ENCODE measurements at places on chromosomes 6 and 20.

- DNase-seq, result no peak
Observed at GRCh38 chr6:10626154-10626741, 68.2 kb downstream of the C6orf52 start.

- no peak for DNase-seq
Observed at GRCh38 chr6:160895562-160895961, 96.0 kb upstream of the MAP3K4 start.

DNA sequence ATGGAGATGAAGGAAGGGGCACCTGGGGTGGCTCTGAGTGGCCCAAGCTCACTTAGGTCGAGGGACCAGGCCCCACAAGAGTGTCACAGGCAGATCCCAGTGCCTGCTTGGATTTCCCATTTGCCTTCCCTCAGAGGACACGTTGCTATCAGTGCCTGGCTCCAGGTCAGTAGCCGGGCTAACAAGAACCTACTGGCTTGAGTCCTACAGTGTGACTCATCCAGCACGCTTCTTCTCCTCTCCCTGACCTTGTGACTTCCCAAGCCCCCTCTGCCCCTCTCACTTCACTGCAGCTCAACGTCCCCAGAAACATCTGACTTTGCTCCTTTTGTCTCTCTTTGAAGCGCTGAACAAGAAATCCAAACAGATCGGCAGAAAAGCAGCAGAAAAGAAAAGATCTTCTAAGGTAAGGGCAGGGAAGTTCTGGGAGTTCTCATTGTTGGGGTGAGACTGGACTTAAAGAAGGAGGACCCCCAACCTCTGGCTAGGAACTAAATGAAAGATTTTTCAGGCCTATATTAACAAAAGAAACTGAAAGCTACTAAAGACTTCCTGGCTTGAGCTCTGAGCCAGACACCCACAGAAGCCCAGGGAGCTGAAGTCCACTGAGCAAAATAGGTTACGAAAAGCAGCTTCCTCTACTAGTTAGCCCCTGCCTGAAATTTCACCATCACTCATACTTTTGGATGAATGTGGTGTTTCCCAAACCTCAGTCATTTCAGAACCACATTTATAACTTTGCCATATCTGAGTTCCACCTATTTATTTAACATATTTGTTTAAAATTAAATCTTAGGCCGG is 21.5 kb downstream of the ASIP start:
- no peak for DNase-seq

DNA sequence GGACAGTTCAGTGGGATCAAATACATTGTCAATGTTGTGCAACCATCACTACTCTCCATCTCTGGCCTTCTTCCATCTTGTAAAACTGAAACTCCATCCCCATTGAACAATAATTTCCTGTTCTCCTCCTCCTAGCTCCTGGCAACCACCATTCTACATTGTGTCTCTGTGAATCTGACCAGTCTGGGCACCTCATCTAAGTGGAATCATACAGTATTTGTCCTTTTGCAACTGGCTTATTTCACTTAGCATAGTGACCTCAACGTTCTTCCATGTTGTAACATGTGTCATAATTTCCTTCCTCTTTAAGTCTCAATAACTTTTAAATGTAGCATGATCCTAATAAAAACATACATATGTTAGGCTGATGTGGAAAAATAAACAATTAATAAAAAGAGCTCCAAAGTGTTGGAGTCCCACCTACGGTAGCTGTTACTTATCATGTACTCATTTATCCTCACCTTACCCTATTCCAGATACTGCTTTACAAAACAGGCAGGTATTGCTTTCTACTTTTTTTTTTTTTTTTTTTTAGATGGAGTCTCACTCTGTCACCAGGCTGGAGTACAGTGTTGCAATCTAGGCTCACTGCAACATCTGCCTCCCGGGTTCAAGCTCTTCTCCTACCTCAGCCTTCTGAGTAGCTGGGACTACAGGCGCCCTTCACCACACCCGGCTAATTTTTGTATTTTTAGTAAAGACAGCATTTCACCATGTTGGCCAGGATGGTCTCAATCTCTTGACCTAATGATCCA is 91.9 kb downstream of the TNFAIP3 start:
- no peak for DNase-seq

- DNase-seq, result no peak
Observed at GRCh38 chr6:37738216-37738615, 40.5 kb upstream of the MDGA1 start.

GRCh38 chr6:117290173-117290846 is 25.0 kb downstream of the VGLL2 start:
- DNase-seq, result no peak

GRCh38 chr6:149484733-149485700 is at the start of gene ZC3H12D:
Gene ZC3H12D, minus strand, starts transcription at chr6:149485014. Its CDS starts 10,471 bp downstream, at chr6:149474543.
- peak; percentile 90 for DNase-seq

GRCh38 chr20:58361481-58362205 is 27.4 kb upstream of the VAPB start:
- DNase-seq, result no peak

GRCh38 chr6:159933077-159933476 is 35.8 kb upstream of the IGF2R start:
- no peak for DNase-seq

DNA sequence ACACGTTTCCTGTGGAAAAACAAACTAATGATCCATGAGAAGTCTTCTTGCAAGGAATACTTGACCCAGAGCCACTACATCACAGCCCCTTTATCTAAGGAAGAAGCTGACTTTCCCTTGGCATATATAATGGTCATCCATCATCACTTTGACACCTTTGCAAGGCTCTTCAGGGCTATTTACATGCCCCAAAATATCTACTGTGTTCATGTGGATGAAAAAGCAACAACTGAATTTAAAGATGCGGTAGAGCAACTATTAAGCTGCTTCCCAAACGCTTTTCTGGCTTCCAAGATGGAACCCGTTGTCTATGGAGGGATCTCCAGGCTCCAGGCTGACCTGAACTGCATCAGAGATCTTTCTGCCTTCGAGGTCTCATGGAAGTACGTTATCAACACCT is 35.4 kb downstream of the GCNT2 start:
- no peak for DNase-seq

- no peak for DNase-seq
Observed at GRCh38 chr6:42175860-42176259, 2.7 kb downstream of the GUCA1A start.

- no peak for DNase-seq
Observed at GRCh38 chr20:31608251-31608945, 3.3 kb downstream of the ID1 start.

- DNase-seq, result no peak
Observed at GRCh38 chr6:65671922-65672321, 35.1 kb downstream of the EYS start.

- DNase-seq, result no peak
Observed at GRCh38 chr6:74752303-74752702, 453.6 kb downstream of the COL12A1 start.

- DNase-seq, result no peak
Observed at GRCh38 chr6:87909849-87910248, 137.8 kb upstream of the SPACA1 start.

DNA sequence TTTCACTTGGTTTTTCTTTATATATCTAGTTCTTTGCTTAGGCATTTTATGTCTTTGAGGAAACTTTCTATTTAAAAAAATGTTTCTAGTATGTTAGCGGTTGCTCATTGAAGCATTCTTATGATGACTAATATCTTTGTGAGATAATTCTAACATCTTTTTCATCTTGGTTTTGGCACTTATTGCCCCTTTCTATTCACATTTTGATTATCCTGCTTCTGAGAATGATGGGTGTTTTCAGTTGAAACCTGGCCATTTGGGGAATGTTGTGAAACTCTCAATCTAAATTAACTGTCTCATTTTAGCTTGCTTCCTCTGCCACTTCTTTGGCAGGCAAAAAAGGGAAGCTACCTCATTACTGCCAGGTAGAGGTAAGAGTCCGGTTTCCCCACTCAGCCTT is 683.1 kb downstream of the DOK5 start:
- DNase-seq, result no peak

DNA sequence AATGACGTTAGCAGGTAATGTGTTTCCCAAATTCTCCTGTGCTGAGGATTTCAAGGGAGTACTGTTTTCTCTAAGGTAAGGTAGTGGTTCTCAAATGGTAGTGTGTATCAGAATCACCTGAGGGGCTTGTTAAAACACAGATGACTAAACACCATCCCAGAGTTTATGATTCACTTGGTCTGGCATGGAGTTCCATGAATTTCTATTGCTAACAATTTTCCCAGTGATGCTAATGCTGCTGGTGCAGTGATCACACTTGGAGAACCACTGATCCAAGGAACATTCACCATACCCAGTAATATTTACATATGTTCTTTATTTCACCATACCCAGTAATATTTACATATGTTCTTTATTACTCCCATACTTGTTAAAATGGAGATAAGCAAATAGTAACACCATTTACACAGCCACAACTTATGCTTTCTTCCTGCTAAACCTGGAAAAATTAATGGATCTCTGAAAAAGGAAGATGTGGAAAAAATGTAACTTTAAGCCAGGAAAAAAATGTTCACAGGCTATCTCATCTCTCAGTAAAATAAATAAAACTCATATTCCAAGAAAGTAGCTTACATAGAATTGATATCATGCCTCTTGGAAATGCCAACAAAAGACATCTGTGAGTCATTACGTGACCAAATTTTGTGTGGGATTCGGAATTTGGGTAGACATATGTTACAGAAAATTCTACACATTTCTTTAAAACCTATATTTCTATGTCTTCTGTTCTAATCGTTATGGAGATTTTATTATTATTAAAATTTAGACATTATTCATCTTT is 129.5 kb downstream of the MMUT start:
- DNase-seq, result no peak

DNA sequence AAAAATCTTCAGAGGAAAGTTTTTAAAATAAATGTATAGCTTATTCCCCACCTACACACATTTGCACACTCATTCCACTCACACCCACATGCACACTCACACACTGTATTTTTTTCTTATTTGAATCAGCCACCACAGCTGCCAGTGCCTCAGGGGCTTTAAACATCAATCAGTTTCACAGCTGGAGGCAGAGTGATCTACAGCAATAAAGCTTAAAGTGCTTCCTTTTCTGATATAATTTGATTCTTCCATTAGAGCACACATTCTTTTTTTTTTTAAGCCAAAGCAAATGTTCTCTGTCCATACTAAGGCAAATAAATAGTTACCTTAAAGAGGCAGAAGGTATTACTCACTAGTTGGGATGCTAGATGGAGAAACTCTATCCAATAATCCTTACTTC is 498.8 kb upstream of the POU3F2 start:
- no peak for DNase-seq

- no peak for DNase-seq
Observed at GRCh38 chr20:24376311-24377099, 92.9 kb upstream of the SYNDIG1 start.

- no peak for DNase-seq
Observed at GRCh38 chr6:29924287-29924686, 18.0 kb upstream of the HLA-A start.

GRCh38 chr6:108619431-108620197 is 58.9 kb downstream of the FOXO3 start:
- DNase-seq, result no peak

DNA sequence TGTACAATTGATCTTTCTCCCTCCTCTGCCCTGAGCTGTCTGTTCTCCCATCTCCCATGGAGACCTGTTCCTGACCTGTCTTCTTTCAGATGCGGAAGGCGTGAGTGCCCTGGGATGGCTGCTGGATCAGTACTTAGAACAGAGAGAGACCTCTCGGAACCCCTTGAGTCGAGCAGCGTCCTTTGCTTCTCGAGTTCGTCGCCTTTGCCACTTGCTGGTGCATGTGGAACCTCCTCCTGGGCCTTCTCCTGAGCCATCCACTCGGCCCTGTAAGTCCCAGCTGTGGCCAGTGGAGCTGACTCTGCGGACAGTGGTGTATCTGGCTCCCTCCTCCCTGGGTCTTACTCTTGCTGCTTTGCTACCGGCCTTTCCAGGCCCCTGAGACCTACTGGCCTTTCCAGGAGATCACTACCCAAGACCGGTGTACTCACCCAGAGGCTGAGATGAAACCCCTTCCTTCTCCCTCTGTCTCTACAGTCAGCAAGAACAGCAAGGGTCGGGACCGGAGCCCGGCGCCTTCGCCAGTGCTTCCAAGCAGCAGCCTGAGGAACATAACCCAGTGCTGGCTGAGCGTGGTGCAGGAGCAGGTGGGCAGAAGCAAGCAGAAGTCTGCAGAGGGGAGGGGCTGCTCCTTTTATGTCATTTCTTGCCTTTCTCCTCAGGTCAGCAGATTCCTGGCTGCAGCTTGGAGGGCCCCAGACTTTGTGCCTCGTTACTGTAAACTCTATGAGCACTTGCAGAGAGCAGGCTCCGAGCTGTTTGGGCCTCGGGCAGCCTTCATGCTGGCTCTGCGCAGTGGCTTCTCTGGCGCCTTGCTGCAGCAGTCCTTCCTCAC is 22.5 kb downstream of the CUL9 start:
- no peak for DNase-seq

DNA sequence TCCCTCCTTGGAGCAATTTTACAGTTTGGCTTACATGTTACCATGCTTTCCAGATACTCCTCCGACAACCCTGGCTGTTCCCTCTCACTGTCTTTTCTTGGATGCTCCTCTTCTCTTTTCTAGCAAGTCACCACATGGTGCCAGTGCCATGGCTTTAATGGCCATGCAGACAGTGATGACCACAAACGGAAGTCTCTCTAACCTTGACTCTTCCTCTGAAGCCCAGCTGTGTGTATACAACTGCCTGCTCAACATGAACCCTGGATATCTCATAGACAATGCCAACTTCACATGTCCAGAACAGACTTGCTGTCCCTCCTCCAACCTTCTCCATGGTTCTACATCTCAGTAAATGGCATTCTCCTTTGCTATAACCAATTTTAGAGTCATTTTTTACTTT is 49.8 kb upstream of the NEDD9 start:
- DNase-seq, result no peak

DNA sequence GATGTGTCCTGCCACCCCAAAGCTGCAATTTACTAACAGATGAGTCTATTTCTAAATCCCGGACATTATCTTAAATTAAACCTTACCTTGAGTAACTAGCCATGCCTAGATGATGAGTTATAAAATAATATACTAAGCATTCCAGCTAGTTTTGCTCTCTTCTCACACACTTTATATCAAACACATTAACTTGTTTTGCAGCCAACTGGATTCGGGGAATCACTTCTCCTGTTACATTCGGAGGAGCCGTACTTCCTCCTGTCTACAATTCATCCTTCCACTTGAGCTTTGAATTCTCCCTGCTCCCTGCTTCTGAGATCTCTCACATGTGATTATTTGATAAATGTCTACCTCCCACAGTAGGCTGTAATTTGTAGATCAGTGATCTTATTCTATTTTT is 420.1 kb downstream of the GJA1 start:
- no peak for DNase-seq

- no peak for DNase-seq
Observed at GRCh38 chr6:163398815-163399214, 15.7 kb upstream of the QKI start.

DNA sequence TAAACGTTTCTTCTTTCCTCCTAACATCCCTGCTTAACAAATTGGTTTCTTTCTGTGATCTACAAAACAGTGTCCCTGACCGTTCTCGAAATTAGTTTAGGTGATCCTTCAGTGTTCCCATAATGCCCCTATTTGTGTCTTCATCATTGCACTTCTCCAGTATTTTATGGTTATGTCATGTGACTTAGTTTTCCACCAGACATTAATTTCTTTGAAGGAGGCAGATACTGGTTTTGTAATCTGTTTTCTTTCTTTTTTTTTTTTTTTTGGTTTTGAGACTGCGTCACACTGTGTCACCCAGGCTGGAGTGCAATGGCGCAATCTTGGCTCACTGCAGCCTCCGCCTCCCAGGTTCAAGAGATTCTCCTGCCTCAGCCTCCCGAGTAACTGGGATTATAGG is 49.2 kb downstream of the FAM217A start:
- no peak for DNase-seq

Data from CD4-positive, alpha-beta T cell treated with Interleukin-12 subunit alpha and Interleukin-12 subunit beta, for 1 hour (primary cell).